ENCODE measurements at places on chromosomes 11 and 22.

DNA sequence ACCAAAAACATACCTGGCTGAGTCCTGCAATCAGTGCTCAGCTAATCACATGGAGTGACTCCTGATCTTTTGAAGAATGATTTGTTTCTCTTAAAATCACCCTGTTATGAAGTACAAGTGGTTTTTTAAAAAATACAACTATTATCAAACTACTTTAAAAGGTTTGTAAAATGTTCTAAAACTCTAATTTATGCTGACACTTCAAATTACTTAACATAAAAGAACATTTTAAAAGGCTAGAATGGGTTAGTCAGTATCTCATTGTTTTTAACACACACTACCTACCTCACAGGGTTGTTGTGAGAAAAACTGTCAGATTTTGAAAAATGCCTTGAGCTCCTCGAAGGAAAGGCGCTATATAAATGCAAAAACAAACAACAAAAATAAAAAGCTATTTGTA lies 33.2 kb downstream of the KMT5B start:
- no peak for DNase-seq

DNA sequence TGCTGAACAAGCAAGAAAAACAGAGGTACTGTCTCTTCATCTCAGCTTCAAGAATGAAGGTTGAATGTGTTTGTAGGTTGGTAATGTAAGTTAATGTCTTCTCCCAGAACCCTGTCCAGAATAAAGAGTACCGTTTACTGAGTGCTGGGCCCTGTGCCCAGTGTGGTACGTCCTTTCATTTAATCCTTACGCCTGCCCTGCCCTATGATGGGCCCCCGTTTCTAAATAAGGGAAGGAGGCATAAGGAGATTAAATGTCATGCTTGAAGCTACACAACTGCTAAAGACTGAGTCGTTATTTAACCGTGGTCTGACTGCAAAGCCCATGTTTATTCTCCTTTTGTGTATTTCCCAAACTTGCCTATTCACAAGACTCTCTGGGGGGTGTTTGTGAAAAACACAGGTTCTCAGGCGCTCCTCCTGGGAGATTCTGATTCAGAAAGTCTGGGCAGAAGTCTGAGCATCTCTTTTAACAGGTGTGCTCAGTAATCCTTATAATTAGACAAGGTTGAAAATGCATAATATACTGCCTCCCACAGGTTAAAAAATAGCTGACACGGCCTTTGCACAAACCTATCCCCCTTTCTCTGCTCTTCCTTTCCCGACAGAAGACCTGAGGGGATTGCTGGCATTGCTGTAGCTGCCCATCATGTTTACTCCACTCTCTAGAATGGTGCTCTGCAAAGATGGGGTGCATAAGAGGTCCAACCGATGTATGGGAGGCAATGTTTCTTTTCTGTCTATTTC lies 56.3 kb upstream of the ZBTB44 start:
- DNase-seq = no peak

- no peak for DNase-seq
Measured at GRCh38 chr11:116344601-116345000, 428.2 kb downstream of the BUD13 start.

GRCh38 chr22:44645083-44645482 lies 56.9 kb upstream of the PRR5 start:
- no peak for DNase-seq

- DNase-seq = no peak
Measured at GRCh38 chr11:726278-727220, 20.5 kb downstream of the EPS8L2 start.

DNA sequence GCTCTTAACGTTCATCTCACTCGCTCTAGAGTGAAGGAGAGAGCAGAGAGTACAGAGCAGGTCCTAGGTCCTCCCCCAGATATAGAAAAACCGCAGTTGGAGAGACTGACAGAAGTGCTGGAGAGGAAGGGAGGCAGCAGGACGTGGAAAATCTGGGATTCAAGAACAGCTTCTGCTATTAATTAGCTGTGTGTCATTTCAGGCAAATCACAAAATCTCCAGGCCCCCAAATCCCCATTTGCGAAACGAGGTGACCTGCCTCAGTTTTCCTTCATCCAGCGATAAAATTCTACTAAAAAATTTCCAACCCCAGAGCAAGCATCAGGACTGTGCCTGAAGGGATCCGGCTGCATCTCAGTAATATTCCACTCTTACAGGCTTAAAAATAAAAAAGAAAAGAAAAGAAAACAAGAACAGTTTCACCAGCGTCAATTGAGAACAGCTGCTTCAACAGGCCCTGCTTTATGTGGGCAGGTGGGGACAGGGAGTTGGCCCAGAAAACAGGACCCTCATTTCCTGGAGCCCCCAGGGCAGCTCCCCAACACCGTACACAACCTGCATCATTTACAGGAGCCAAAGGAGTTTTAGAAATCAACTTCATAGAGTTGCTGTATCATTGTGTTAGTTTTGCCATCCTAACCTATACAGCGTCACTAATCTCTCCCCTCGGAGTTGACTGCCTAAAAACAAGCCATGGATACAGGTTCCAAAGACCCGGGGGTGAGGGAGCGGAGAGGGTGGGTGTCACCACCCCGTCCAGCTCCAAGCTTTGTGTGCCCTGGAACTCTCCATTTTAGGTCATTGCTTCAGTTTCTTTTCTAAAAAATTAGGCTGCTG lies 2.3 kb upstream of the MALAT1 start:
- no peak for DNase-seq

- no peak for DNase-seq
Measured at GRCh38 chr11:114257621-114258558, 38.3 kb upstream of the NNMT start.

DNA sequence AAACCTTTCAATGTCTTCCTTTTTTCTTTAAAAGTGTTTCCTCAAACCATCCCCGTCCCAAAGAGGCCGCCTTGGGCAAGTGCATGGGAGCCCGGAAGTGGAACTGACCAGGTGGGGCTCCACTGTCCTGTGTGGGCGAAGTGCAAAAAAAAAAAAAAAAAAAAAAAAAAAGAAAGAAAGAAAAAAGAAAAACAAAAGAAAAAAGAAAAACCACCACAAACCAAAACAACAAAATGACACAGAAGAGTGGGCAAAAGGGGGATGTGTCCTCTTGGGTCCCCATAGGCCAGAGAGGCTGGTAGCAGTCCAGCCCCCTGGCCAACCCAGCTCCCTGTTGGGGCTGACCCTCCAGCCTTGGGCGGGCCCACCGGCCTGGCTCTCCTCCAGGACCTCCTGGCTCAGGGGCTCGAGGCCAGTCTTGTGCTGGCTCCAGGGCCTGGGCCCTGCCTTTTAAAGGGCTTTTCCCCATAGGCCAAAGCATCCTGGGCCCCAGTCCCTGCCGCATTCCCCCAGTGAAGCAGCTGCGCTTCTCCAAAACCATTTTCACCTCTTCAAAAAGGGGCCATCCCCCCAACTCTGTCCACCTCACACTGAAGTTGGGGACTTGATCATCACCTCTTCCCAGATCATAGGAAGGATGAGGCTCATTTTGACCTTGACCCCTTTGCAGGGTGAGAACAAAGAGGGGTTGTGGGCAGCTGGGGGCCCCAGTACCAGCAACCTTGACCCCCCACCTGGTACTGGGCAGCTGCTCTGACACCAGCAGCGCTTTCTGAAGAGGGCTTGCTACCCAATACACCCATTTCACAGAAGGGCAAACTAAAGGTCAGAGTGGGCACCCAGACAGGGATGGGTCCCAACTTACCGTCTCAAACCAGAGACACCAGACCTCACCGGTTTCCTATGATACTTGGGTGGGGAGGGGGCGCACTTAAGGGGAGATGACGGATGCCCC lies 9.4 kb downstream of the CBX6 start:
- no peak for DNase-seq

GRCh38 chr22:30598986-30599385 lies 7.3 kb upstream of the PES1 start:
- no peak for DNase-seq

GRCh38 chr11:132122735-132123134 lies 752.3 kb downstream of the NTM start:
- no peak for DNase-seq

DNA sequence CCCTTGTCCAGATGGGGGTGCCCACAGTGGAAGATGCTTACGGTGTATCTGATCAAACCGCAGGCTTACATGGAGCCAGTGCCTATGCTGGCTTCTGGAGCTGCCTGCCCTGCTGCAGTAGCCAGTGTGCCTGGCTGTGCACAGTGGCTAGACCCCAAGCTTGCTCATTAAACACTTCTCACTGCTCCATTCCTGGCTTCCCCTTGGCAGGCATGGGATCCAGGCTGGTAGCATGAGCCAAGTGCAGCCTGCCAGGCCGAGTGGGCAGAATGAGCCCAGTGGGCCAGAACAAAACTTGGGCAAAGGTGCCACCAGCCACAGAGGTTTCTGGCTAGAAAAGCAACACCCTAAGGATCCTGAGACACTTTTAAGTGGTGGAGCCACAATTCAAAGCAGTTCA lies 55.4 kb upstream of the B3GNT6 start:
- no peak for DNase-seq

- DNase-seq = no peak
Measured at GRCh38 chr11:11622340-11622706, 518 bp upstream of the GALNT18 start.

DNA sequence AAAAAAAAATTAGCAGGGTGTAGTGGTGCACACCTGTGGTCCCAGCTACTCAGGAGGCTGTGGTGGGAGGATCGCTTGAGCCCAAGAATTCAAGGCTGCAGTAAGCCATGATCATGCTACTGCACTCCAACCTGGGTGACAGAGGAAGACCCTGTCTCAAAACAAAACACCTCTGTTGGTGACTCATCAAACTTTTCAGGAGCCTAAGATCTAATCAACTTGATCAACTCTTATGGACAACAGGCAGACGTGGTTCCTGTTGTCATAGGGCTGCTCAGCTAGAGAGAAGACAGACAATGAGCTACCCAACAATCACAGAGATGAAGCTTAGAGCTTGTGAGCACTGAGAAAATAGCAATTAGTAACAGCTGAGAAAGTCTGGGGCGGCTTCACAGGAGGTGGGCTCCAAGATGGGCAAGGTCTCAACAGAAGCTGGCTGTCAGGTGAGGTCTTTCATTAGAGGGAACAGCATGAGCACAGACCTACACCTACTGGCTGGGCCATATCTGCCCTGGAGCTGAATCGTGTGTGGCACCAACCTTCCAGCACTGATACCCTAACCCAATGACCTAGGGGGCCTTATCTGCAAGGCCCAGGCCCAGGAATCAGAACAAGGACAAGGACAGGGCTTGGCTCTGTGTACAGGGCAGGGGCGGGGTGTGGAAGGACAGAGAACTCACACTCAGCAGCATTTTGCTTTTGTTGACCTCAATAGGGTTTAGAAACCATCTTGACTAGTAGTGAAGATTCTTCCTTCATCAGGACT lies 7.2 kb upstream of the UCP3 start:
- DNase-seq = no peak

DNA sequence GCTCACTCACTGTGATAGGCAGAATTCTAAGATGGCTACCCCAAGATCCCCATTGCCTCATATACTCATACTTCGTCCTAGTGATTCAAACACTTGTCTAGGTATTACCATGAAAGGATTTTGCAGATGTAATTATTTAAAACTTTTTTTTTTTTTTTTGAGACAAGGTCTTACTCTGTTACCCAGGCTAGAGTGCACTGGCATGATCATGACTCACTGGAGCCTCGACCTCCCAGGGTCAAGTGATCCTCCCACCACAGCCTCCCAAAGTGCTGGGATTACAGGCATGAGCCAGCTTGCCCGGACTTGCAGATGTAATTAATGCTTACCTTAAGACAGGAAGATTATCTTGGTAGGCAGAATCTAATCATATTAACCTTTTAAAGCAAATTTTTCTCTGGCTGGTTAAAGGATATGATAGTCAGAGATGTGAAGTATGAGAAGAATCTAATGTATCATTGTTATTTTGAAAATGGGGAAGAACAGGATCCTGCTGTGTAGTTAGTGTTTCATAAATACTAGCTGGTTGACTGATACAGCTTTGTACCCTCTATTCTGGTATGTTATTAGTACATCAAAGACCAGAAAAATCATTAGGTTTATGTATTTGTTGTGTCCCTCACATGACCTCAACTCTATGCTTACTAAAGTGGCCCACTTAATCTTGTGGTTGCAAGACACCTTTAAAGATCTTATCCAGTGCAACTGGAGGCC lies 35.5 kb downstream of the C2CD3 start:
- no peak for DNase-seq

DNA sequence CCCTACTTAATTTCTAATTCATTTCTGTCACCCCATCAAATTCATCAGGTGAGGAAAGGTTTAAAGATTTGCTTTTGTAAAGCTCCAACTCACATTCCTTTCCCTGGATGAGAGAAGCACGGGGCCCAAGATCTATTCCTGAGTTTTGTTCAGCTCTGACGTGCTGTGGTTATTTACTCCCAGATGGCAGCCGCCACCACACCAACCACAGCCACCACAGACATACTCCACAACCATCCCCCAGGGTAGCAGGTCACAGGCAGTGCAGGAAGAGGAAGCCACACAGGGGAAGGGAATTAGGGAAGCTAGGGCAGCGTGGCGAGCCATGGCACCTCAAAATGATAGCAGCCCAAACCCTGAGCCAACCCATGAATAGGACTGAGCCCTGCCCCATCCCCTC lies 63.5 kb upstream of the CSNK2A3 start:
- DNase-seq = peak; percentile 41
